ENCODE measurements at places on chromosomes 11 and 22. TPM values are rescaled to one million over a fixed set of nuclear protein-coding genes. Genes with fewer than 3 reads are reported as not detected.

The MUC2 gene
- 0.03 TPM for polyA plus RNA-seq

The TNNT3 gene
- polyA plus RNA-seq = 291 TPM

The NFAM1 gene
- polyA plus RNA-seq = 0.91 TPM

The OR51B2 gene
- 0.16 TPM for polyA plus RNA-seq

The TIGD3 gene
- polyA plus RNA-seq = 0.15 TPM

The CLDN5 gene
- polyA plus RNA-seq = 40.8 TPM

The CECR2 gene
- polyA plus RNA-seq = 16.5 TPM

The ANO5 gene
- polyA plus RNA-seq = 2.3 TPM

The YPEL1 gene
- polyA plus RNA-seq = 15.2 TPM

The RPL3 gene
- polyA plus RNA-seq = 3,814 TPM

The EFCAB6 gene
- 5.9 TPM for polyA plus RNA-seq

The OR52B4 gene
- not detected for polyA plus RNA-seq

The IL10RA gene
- polyA plus RNA-seq = 4.1 TPM

The FGF4 gene
- polyA plus RNA-seq = not detected

The PGA5 gene
- 0.16 TPM for polyA plus RNA-seq

All from right lung (tissue), 10 donors.